ENCODE measurements at places on chromosomes 13 and 19.

DNA sequence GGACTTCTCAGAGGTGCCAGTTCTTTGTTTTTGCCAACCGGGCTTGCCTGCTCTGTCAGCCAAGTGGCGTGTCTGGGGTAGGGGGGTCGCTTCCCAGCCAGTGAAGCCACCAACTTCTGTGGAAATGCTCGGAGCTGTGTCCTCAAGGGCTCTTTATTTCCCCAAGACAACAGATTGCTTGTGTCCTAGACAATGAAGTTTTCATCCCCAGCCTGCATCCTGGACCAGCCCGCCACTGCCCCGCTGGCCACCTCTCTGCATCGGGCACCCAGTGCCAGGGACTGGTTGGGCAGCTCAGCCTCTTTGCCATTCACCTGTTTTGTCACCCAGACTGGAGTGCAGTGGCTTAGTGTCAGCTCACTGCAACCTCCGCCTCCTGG, 3.7 kb downstream of the RAB11B start:
- no peak for DNase-seq

DNA sequence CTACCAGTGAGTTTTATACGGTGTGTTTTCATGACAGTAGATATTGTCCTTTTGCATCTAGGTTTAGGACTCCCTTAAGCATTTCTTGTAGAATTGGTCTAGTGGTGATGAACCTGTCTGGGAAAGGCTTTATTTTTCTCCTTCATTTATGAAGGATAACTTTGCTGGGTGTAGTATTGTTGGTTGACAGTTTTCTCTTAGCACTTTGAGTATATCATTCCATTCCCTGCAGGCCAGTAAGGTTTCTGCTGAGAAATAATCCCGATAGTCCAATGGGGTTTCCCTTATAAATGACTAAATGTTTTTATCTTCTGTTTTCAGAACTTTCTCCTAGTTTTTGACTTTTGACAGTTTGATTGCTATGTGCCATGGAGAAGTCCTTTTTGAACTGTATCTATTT, 57.2 kb downstream of the DNAJC3 start:
- DNase-seq: no peak

GRCh38 chr19:28264556-28264955, 948.4 kb downstream of the UQCRFS1 start:
- no peak for DNase-seq

DNA sequence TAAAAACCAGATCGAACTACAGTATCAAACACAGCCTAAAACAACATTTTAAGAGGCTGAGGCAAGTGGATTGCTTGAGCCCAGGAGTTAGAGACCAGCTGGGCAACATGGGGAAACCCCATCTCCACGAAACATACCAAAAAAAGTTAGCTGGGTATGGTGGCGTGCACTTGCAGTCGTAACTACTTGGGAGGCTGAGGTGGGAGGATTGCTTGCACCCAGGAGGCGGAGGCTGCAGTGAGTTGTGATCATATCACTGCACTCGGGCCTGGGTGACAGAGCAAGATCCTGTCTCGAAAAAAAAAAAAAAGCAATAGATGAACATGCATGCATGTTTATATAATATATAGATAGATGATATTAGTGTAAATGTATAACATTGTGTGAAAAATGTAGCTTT, 5.2 kb upstream of the MRPS31 start:
- DNase-seq: no peak

DNA sequence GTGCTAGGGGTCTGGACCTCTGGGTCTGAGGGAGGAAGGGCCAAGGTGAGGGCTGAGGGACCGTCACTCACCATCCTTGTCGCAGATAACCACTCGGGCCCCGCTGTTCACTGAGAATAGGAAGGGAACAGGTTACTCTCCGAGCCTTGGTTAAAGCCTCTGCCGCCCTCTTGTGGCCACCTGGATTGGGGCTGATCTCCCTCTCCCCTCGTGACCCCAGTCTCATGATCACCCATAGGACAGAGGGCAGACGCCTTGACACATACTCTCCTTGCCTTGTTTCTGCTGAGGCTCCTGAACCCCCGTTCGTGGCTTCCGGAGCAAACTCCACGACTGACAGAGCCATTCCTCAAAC, 580 bp downstream of the HSD17B14 start:
- peak; percentile 76 for DNase-seq

GRCh38 chr19:46383846-46384245, 29.5 kb downstream of the CCDC8 start:
- DNase-seq: no peak

DNA sequence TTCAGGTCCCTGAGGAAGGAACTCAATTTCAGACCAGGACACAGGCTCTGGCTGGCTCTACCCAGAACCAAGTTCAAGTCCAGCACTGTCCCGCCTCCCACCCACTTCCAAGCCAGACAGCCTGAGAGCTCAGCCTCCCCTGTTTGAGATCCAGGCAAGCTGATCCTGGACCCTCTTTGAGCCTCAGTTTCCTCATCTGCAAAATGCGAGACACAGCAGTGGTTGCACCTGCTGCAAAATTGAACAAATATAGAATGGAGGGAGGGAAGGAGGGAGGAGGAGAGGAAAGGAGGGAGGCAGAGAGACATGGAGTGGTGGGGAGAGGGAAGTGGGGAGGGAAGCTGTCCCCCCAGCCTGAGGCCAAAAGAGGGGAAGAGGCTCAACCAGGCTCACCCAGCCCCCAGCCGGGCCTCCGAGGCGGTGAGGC, 751 bp downstream of the TMEM221 start:
- DNase-seq: no peak

DNA sequence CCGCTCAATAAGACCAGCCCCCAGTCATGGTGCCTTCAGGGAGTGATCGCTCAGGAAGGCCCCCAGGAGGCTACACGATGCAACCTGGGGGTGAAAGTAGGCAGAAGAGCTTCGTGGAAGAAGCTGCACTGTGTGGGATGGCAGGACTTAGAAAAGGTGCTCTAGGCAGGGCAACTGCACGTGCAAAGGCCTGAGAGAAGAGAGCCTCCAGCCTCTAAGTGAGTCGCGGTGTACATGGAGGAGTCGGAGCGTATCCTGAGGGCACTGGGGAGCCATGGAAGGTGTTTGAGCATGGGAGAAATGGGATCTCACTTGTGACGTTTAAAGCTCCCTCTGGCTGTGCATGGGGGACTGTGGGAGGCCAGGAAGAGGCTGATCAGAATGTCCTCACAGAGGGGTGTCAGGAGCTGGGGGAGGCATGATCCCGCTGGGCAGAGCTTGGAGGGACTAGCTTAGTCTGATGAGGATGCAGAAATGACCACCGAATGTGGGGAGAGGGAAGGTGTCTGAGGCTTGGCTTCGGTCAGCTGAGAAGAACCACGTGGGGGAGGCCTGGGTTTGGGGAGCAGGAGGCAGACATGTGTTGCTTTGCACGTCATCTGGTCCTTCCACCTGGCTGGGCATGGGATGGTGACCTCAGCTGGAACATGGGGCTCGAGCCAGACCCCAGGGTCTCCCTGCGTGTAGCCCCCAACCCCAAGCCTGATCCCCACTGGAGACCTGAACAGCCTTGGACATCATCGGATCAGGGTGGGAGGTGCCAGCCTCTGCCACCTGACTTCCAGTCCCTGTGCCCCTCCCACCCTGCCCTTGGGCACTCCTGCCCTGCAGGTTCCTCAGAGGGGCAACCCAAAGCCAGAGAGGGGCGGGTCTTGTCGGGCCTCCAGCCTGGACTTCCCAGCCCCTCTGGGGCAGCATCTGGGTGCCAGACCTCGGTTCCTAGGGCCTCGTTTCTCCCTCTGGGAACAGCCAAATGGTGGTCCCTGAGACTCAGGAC, 1.1 kb downstream of the APC2 start:
- no peak for DNase-seq

DNA sequence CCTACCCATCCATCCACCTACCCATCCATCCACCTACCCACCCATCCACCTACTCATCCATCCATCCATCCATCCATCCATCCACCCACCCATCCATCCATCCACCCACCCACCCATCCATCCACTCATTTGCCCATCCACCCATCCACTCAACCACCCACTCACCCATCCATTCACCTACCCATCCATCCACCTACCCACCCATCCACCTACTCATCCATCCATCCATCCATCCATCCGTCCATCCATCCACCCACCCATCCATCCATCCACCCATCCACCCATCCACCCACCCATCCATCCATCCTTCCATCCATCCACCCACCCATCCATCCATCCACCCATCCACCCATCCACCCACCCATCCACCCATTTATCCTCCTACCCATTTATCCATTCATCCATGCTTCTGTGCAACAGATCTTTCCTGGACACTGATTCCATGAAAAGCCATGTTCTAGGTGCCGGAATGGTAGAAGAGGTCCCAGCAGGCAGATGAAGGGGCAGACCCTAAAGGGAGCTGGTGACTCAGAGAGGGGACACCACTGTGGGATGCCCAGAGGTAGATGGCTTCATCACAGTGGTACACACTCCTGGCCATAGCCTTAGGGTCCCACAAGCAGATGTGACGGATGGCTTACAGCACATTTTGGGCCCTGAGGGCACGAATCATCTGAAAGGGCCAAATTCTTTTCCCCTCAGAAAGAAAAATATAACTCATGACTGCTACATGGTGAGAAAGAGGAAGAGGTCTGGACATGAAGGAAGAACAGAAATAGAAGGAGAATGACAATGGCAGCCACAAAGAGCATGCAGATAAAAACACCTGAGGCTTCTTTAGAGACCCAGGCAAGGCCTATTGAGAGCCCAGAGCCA, 76.0 kb downstream of the KCTD15 start:
- no peak for DNase-seq

- DNase-seq: no peak
These were observed 518.0 kb upstream of the SGCG start for GRCh38 chr13:22662771-22663170.

DNA sequence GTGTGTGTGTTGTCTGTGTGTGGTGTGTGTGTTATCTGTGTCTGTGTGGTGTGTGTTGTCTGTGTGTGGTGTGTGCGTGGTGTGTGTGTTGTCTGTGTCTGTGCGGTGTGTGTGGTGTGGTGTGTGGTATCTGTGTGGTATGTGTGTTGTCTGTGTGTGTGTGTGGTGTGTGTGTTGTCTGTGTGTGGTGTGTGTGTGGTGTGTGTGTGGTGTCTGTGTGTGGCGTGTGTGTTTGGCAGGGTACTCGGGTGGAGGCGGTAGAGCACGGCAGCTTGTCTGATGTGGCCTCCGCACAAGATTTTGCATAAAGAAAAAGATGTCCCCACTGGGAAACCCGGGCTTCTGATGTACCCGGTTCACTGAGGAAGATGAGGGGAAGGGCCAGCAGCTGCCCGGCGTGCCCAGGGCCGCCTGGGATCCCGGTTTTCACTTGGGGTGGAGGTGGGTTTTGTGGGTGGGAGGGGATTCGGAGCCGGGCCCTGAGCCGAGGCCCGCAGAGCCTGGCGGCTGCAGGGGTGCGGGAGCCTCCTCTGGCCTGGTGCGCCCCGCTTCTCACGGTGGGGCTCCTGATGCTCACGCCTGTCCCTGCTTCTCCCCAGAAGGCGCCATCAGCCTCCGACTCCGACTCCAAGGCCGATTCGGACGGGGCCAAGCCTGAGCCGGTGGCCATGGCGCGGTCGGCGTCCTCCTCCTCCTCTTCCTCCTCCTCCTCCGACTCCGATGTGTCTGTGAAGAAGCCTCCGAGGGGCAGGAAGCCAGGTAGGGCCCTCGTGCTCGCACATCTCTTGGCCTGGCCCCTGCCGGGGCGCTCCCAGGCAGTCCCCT, 21.2 kb downstream of the HDGFL2 start:
- no peak for DNase-seq
